ENCODE measurements at places on chromosomes 12 and 14.

DNA sequence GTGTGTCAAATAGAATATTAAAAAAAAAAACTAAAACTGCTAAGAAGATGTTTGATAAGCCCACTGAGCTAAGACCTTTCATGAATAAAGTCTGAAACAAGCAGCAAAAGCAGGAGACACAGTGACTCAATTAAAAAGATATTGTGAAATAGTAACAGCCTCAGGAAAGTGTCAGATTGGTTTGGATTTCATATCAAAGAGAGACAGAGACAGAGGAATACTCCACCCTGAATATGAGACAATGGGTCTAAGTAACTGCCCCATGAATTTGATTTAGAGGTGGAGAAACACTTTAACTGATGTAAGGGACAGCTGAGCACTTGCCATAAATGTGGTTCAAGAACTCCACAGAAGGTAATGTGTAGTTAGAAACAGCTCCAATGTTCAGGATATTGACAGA, 277.9 kb upstream of the FOXG1 start:
- DNase-seq = no peak

- DNase-seq = no peak
These were observed 5.1 kb downstream of the RTL1 start for GRCh38 chr14:100898465-100898864.

DNA sequence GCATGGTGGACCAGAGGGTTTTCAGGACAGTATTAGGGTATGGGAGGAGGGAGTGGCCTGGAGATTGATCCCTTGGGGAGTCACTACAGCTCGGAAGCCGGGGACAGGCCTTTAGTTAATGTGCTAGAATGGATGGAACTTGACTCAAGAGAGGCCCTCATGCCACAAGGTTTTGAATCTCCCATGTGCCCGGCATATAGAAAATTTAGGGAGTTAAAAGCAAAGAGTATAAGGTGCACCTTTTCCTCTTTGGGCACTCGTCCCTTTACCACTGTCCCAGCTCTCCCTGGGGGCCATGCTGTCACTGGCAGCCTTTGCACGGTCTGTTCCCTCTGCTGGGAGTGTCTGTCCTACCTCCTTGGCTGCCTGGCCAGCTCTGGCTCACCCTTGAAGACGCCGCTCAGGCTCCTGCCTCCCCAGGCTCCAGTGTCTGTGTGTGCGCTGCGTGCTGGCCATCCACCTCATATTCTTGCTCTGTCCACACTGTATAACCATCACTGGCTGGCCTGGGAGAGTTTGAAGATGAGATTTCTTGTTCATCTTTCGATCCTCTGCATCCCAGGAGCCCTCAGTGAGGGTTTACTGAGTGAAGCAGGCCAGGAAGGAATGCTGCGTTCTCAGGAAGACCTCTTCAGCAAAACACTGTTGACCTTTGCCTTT, 161.3 kb downstream of the ZFP36L1 start:
- DNase-seq = no peak

- no peak for DNase-seq
These were observed 84.1 kb downstream of the FRMD6 start for GRCh38 chr14:51735851-51736250.

Data from anterior cingulate cortex (tissue), 58 donors.